BJ (cell line): ENCODE measurements at places on chromosomes 12 and 14.

DNA sequence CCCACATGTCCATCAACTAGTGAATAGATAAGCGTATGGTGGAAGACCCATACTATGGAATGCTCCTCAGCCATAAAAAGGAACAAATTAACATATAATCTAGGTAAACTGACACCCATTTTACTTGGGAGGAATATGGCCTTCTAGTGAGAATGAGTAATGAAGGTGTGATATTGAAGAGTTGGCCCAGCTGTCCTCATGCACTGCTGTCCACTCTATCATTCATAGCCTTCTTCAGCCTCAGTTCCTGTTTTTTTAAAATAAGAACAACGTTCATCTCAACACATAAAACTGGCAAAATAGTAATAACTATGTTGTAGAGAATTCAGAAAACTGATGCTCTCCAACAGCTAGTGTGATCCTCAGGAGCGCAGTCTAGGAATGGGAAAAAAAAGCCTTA, 26.5 kb upstream of the OXA1L start:
- DNase-seq, result no peak

- DNase-seq, result no peak
Measured at GRCh38 chr14:77989441-77989991, 180.7 kb upstream of the NRXN3 start.

GRCh38 chr14:96167224-96168148, 37.2 kb upstream of the BDKRB2 start:
- DNase-seq, result peak; percentile 88

GRCh38 chr12:23083267-23083666, 458.3 kb downstream of the ETNK1 start:
- no peak for DNase-seq

DNA sequence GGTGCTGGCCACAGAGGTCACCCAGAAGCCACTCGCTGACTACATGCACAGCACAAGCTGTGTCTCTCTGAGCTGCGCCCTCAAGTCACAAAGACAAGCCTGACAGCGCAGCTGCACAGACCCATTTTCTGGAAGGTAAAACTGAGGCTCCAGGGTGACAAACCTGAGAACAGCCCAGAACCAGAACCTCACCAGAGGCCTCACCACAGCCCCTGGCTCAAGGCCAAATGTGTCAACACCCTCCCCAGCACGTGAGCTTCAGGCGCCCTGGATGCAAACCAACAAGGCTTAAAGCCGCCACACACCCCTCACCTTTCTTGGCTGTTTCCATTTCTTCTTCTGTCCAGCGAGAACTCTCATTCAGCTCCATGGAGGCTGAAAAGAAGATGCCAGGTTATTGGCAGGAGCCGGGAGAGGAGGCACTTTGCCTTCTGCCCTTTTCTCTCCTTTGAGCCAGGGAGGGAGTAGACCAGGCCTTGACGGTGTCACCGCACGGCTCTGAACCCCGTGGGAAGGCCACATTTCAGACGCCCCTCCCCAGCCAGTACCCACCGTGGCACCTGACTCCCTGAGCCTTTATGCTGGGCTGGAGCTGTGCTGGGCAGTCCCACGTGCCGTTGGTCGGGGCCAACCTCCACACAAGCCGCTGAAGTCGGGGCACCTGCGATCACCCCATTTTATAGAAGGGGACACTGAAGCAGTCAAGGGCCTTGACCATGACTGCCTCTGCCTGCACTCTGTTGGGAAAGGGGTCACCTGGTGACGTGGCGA, 103.1 kb downstream of the RFLNA start:
- DNase-seq, result no peak

- DNase-seq, result no peak
Measured at GRCh38 chr12:110658242-110658641, 30.7 kb downstream of the HVCN1 start.

DNA sequence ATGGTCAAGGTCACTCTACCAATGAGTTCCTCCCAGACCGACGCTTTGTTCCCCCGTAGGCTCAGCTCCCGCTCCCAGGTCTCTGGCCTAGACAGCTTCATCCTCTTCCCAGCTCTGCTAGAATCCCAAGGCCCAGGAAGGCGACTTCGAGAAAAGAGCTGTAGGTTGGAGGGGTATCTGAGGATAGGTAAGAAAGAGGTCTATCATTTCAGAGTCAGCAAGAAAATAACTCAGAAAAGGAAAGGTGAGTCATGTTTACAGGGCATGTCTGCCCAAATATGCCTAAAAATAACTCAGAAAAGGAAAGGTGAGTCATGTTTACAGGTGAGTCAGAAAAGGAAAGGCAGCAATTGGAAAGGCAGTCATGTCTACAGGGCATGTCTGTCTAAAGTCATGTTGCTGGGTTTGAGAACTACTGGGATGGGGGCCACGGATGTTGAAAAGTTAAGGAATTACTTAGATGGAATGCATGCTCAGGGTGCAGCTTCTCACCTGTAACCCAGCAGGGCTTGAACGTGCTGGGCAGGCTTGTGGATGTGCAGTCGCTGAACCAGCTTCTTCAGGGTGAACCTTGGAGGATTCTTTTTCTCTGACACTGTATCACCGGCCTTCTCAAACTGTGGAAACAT, 12.2 kb downstream of the TEP1 start:
- DNase-seq, result no peak

DNA sequence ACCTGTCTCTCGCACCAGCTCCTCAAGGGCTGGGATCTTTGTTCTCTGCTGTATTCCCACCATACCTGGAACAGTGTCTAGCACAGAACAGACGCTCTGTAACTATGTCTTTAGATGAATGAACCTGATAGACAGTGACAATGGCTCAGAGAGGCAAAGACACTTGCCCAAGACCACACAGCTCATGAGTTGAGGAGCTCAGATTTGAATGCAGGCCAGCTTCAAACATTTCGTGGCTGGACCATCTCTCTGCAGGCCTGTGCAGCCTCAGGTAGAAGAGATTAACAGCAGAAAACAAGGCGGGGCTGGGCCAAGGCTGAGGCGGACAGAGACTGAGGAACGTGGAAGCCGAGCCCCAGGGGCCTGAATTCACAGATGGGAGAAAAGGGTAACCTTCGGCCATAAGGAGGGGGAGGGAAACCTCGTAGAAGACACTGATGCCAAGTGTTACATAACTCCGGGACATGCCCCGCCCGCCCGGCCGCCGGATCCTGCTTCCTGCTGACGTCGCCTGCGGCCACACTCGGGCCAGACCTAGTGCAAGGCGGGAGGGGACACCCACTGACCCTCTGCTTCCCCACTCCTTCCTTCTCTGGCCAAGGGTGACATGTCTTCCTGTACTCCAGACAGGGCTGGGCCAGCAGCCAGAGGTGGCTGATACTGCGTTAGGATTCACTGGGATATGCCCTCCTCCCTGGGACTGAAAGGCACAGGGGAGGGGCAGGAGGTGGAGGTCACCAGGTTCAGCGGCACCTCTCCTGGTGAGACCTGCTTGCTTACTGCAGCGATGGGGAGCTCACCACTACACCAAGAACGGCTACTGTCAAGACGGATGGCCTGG, 86.8 kb downstream of the RFLNA start:
- DNase-seq, result peak; percentile 70

GRCh38 chr12:68403296-68403695, 71.1 kb upstream of the MDM1 start:
- DNase-seq, result no peak

GRCh38 chr12:82872088-82872487, 185.4 kb downstream of the TMTC2 start:
- DNase-seq, result no peak

DNA sequence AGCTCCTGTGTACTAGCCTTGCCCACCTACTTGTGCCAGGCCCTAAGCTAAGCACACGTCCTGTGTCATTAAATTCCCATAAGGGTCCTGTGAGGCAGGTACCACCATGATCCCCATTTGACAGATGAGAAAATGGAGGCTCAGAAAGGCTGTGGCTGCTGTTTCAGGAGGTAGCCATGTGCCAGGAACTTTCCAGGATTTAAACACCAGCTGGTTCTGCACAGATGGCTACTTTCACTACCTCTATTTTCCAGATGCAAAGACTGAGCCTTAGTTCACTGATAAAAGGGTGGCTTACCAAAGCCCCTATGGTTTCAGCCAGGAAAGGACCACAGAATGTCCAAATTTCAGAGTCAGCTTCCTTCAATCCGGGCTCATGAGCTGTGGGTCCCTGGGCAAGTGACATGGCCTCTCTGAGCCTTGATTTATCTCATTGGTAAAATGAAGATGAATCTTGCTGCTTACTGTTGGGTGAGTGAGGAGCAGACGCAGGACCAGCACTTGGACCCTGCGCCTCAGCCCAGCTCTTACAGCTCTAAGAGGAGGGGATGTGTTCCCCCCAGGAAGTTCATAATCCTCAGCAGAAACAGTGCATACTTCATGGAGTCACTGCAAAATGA, 23.5 kb downstream of the CMKLR1 start:
- no peak for DNase-seq

DNA sequence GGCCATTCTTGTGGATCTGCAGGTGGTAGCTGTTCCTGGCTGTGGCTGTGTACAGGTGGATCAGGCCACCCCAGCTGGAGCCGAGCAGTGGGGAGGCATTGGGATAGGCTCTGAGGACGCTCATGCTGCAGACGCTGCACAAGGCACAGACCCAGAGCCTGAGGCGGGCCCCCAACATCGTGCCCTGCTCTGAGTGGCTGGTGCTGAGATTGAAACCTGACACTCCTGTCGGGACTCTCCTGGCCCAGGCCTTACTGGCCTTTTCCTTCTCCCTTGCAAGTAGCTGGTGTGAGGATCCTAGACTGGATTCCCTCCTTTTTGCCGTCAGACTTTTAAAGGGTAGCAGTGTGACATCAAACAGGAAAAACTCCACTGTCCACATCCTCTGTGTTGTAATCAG, at the start of gene FGF23:
Gene FGF23, minus strand, starts transcription at position 308 of the 400 bp plus-strand sequence. Its CDS starts 130 bp downstream, at position 178.
- DNase-seq, result no peak

DNA sequence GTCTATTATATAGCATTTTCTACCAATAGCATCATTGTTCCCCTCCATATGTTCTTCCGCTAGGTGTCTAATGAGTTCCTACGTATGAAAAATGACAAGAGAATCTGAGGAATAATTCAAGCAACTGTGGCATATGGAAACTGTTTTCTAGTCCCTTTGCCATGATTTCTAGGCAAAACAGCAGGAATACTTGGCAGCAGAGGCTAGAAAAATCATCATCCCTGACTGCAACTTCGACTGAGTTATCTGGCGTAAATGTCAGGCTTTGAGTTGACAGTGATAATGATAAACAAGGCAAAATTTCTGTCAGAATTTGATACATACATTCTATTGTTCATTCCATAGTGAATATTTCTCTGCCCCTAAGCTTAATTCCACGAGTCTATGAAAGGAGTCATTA, 572.8 kb upstream of the USP15 start:
- DNase-seq, result no peak

DNA sequence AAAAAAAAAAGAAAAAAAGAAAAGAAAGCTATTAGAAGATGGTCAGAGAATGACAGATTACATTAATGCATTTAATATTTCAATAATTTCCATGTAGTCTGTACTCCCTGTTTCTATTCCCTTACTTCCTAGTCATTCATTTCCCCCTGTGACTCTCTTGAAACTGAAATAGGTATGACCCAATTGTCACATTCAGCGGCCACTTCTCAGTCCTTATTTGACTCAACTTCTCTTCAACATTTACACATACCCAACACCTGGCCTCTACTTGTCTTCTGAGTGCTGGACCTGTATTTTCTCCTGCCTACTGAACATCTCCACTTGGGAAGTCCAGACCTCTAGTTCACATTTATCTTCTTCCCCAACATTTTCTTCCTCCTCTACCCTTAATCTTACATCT, 7.2 kb downstream of the EEA1 start:
- DNase-seq, result no peak

DNA sequence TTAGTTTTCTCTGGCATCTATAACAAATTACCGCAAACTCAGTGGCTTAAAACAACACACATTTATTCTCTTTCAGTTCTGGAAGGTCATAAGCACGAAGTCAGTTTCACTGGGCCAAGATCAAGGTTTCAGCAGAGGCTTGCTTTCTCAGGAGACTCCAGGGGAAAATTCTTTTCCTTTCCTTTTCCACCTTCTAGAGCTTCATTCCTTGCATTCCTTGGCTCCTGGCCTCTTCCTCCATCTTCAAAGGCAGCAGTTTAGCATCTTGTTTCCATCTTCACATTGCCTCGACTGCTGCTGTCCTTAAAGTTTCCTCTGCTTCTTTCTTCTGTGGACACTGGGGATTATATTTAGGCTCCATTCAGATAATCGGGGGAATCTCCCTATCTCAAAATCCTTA, 106.1 kb downstream of the PDE3A start:
- DNase-seq, result no peak

DNA sequence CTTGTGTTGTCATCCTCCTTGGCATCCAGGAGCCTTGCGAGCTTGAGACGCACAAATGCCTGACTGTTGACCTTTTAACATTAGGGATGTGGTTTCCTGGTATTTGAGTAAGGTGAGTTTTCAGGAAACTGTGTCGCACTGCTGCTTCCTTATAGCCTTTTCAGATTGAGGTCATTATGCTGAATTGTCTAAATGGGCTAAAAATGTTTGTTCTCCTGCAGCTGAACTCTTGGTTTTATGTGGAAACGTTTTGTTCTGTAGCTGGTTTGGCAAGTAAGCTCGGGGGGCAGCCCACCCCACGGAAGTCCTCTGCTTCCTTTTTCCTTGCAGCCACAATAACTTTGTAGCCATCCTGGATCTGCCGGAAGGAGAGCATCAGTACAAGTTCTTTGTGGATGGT, 5.7 kb downstream of the PRKAB1 start:
- no peak for DNase-seq

- no peak for DNase-seq
Measured at GRCh38 chr12:26131936-26132335, 7.1 kb upstream of the BHLHE41 start.
